ENCODE measurements at places on chromosomes 5 and 9. TPM values are rescaled to one million over a fixed set of nuclear protein-coding genes. Genes with fewer than 3 reads are reported as not detected.

GRCh38 chr5:129966071-129966470 lies 61.8 kb downstream of the CHSY3 start:
- no peak for DNase-seq
- H3K27me3 ChIP-seq: no peaks in the 10 kb centered on the region
- H3K36me3 ChIP-seq: no peaks in the 10 kb centered on the region
- H3K4me3 ChIP-seq: no peak overlapping the region

DNA sequence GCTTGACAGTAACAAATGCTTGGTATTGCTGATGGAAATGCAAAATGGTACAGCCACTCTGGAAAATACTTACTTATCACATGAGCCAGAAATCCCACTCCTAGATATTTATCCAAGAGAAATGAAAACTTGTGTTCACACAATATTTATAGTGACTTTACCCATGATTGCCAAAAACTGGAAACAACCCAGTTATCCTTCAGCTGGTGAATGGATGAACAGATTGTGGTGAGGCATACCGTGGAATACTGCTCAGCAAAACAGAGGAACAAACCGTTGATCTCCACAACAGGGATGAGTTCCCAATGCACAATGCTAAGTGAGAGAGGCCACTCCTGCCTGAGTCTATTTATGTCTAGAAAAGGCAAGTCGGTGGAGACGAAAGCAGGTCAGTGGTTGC lies 40.5 kb upstream of the LRRC14B start:
- no peaks in the 10 kb centered on the region for H3K36me3 ChIP-seq
- DNase-seq: no peak
- H3K27me3 ChIP-seq: no peaks in the 10 kb centered on the region
- H3K27ac ChIP-seq: no peak overlapping the region
- no peaks in the 10 kb centered on the region for H3K4me1 ChIP-seq
- no peak overlapping the region for H3K4me3 ChIP-seq

DNA sequence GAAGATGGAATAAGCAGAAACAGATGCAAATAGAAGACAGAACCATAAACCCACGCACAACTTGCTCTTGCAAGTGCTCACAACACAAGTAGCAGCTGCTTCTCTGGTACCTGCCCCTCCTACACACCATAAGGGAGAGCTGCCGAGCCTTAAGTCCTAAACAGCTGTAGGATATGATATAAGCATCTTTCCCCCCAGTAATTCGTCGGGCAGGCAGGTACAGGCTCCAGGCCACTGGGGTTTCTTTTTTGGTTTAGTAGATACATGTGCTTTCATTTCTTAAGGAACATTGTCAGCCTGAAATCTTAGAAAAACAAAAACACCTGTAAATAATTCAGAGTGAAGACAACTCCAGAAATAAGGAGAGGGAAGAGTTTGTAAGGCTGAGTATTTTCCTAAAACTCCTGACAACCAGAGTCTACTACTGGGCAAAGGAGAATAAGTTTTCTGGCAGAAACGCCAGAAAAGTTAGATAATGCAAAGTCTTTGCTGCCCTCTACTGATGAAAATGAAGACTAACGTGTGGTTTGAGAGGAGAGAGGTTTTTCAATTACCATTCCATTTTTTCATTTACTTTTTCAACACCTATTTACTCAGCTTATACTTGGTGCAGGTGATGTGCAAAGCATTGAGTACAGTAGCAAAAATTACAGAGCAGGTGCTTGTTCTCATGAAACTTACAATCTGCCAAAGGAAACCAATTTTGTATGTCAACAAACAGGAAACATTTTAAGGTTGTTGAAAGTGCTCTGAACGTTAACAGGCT lies 20.1 kb upstream of the TCERG1 start:
- H3K36me3 ChIP-seq: no peaks in the 10 kb centered on the region
- no peak overlapping the region for H3K27ac ChIP-seq
- H3K4me1 ChIP-seq: no peaks in the 10 kb centered on the region
- H3K4me3 ChIP-seq: no peak overlapping the region
- H3K27me3 ChIP-seq: no peaks in the 10 kb centered on the region

DNA sequence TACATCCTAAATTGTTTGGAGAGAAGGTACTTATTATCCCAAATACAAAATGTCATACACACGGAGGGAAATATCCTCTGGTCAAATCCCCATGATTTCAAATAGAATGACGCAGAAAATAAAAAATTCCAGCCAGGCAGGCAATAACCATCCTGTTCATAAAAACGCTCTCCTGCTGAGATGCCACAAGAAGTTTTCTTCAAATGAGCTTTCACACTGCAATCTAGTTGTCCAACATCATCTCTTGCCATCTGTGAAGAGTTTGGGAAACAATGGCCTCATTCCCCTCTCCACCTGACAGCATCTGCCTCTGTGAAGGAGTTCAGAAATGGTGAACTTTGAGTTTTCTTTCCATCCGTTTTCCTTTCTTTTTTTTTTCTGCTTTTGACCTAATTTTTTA lies 83.3 kb upstream of the SLC30A5 start:
- no peaks in the 10 kb centered on the region for H3K4me1 ChIP-seq
- no peak overlapping the region for H3K27ac ChIP-seq
- H3K4me3 ChIP-seq: no peak overlapping the region
- no peak for DNase-seq
- no peaks in the 10 kb centered on the region for H3K27me3 ChIP-seq

DNA sequence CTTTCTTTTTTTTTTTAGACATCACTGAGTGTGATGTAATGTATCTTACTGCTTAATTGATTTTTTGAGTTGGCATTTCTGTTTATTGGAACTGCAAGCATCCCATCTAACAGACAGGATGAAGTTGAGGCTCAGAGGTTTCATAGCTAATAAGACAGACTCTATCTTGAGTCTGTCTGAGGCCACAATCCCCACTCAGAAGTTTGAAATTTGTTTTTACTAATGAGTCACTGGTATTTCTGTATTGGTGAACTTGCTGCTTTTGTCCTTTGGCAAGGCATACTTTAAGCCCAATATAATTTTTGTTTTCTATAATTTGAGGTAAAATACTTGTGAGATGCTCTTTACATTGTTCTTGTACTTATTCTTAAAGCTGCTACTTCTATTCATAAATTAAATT lies 491.2 kb downstream of the PSAT1 start:
- no peaks in the 10 kb centered on the region for H3K27me3 ChIP-seq
- no peaks in the 10 kb centered on the region for H3K4me1 ChIP-seq
- H3K36me3 ChIP-seq: no peaks in the 10 kb centered on the region
- no peak for DNase-seq
- no peak overlapping the region for H3K4me3 ChIP-seq

GRCh38 chr5:68681929-68682328 lies 411.9 kb upstream of the SLC30A5 start:
- H3K27ac ChIP-seq: no peak overlapping the region
- no peaks in the 10 kb centered on the region for H3K4me1 ChIP-seq
- H3K27me3 ChIP-seq: no peaks in the 10 kb centered on the region
- no peak for DNase-seq
- no peaks in the 10 kb centered on the region for H3K36me3 ChIP-seq

GRCh38 chr9:105191508-105192121 lies 52.8 kb upstream of the SLC44A1 start:
- no peak overlapping the region for H3K27ac ChIP-seq
- H3K36me3 ChIP-seq: no peaks in the 10 kb centered on the region
- no peak for DNase-seq
- no peaks in the 10 kb centered on the region for H3K27me3 ChIP-seq
- no peaks in the 10 kb centered on the region for H3K4me1 ChIP-seq

DNA sequence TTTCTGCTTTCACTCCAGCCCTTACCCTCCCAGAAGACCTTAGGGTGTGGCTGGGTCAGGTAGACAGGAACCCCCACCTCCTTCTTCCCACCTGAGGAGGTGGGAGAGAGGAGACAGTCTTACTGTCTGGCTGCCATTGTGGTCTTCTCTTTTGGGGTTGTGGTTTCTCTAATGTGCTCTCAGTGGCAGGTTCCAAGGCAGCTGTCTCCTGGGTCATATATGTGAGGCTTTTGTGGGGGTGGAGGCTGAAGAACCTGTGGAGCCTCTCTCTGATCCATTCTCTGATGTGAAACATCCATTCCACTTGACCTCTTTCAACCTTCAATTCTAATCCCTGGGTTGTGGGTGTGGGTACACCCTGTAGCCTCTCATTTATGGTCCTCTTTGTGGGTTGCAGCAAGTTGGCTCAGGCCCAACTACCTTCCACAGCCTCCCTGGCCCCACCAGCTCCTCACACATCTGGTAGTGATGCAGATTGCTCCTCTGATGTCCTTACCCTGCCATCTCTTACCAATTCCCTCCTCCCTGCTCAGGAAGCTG lies 118.4 kb downstream of the CEP120 start:
- H3K36me3 ChIP-seq: no peaks in the 10 kb centered on the region
- no peaks in the 10 kb centered on the region for H3K27me3 ChIP-seq
- H3K27ac ChIP-seq: no peak overlapping the region
- H3K4me1 ChIP-seq: no peaks in the 10 kb centered on the region

DNA sequence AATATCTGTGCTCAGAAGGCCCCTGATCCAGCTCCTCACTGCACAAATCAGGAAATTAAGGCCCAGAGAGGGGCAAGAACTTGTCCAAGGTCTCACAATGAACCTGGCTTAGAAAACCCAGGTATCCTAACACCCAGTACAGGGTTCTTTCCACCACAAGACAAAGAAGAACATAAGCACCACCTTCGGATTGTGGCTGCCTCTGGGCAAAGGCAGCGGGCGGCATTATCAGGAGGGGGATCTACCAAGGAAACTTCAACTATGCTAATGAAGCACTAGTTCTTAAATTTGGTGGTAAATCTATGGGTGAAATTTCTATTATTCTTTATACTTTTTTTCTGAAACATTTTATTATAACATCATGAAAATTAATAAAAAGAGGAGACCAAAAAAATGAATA lies 17.9 kb downstream of the ANXA6 start:
- DNase-seq: no peak
- H3K4me3 ChIP-seq: no peak overlapping the region
- no peaks in the 10 kb centered on the region for H3K4me1 ChIP-seq

DNA sequence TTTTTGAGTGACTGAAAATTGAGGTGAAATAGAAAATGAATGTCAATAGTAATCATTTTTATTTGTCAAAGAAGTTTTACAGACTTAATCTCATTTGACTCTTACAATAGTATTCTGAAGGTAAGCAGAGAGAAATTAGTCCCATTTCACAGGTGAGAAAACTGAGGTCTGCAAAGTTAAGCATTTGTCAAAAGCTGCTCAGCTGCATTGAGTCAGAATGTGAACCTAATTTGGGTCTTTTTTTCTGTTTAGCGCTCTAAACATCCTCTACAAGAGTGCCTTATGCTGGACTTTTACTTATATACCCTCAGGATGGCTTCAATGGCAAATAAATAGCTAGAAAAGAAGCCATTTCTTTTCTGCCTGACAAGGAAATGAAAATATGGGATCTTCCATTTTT lies 135.7 kb downstream of the RASGRF2 start:
- no peaks in the 10 kb centered on the region for H3K4me1 ChIP-seq
- H3K27me3 ChIP-seq: no peaks in the 10 kb centered on the region
- no peaks in the 10 kb centered on the region for H3K36me3 ChIP-seq
- DNase-seq: no peak
- H3K27ac ChIP-seq: no peak overlapping the region
- no peak overlapping the region for H3K4me3 ChIP-seq

DNA sequence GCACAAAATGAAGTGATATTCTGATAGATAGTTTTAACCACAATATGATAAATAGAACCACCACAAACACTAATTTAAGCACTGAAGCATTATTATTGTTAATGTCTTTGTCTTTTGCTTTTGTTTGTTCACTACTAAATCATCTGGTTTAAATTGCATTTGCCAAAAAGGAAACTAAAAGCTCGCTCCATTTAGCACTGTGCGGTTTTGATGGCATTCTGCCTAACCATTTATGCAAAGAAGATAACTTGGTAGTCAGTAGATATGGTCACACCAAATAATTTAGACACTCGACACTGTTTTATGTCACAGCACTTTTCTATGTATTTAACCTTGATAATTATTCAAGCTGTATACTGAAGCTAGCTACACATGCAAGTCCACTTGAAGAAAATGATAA lies 849.8 kb upstream of the CDH6 start:
- DNase-seq: no peak
- no peaks in the 10 kb centered on the region for H3K4me1 ChIP-seq
- no peak overlapping the region for H3K27ac ChIP-seq
- no peak overlapping the region for H3K4me3 ChIP-seq
- no peaks in the 10 kb centered on the region for H3K36me3 ChIP-seq

DNA sequence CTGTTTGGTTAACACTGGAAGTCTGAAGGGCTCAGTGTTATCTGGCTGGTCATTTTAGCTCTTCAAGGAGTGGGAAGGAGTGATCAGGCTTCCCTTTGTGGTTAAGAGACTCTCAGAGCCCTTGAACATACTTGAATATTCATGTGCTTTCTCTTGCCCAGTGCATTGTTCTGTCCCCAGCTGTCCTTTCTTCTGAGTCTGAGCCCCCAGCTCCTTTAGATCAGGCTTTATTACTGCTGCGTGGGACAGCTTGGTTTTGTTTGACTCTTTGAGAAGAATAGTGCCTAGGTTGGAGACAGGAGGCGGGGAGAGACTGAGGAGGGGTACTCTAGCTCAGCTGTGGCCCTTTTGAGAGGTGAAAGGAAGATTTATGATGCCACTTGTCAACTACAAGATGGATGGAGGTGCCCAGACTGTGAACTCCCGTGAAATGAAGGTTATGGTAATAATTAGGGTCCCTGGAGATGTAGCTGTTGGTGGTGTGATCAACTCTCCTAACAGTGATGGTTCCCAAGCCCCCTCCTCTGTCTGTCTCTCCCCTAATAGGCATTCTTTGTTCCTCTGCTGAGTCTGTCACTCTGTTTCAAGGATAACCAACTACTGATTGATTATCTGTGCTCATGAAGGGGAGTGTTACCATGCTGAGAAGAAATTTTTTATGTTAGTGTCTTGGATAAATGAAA lies 83.1 kb upstream of the GLRA1 start:
- H3K36me3 ChIP-seq: no peaks in the 10 kb centered on the region
- no peaks in the 10 kb centered on the region for H3K4me1 ChIP-seq
- no peak overlapping the region for H3K27ac ChIP-seq
- no peaks in the 10 kb centered on the region for H3K27me3 ChIP-seq
- no peak overlapping the region for H3K4me3 ChIP-seq
- no peak for DNase-seq

The KYAT1 gene
- 1.4 TPM for total RNA-seq

The NMUR2 gene
- not detected for total RNA-seq

The PKD2L2 gene
- 0.23 TPM for total RNA-seq

The MAP1B gene
- total RNA-seq: 4.3 TPM

The PITX1 gene
- not detected for total RNA-seq

The CNTLN gene
- total RNA-seq: 2.2 TPM

The TAS2R1 gene
- total RNA-seq: not detected

The NSA2 gene
- 26.8 TPM for total RNA-seq

The BARHL1 gene
- total RNA-seq: not detected

The PDGFRB gene
- total RNA-seq: 12.0 TPM

The HAPLN1 gene
- not detected for total RNA-seq

The SLC6A7 gene
- not detected for total RNA-seq

The IL4 gene
- total RNA-seq: not detected

The PCDHGA8 gene
- total RNA-seq: 0.93 TPM

The CER1 gene
- not detected for total RNA-seq
